Uterus (tissue), 4 donors: ENCODE measurements at places on chromosomes 1 and 21. TPM values are rescaled to one million over a fixed set of nuclear protein-coding genes. Genes with fewer than 3 reads are reported as not detected.

DNA sequence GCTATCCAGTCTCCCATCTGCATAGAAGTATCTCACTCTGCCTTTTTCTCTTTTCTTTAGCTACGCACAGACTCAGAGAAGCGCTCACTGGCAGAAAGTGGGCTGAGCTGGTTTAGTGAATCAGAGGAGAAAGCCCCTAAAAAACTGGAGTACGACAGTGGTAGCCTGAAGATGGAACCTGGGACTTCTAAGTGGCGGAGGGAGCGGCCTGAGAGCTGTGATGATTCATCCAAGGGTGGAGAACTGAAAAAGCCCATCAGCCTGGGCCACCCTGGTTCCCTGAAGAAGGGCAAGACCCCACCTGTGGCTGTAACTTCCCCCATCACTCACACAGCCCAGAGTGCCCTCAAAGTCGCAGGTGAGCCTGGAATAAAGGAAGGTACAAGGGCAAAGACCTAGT is 48.0 kb upstream of the IPO9 start:
- no peaks in the 10 kb centered on the region for H3K27me3 ChIP-seq
- no peak overlapping the region for H3K27ac ChIP-seq
- peaks cover 8% of the 10 kb centered on the region for H3K4me1 ChIP-seq
- H3K4me3 ChIP-seq: no peak overlapping the region
- DNase-seq: no peak

DNA sequence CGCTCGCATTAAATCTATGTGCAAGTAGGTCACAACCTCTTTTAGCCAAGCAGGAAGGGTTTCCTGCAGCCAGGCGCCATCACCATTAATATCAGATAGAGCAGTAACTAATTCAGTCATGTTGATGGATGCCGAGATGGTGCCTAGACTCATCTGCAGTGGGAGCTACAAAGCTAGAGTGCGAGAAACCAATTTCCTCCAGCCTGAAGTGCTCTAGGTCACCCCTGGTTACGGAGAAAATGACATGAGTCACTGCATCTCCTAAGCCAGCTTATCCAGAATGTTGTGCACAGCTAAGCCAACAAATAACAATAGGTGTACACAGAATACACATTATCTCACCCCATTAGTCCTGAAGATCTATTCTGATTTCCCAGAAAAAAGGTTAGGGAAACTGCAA is 36.0 kb downstream of the OVAAL start:
- no peaks in the 10 kb centered on the region for H3K4me1 ChIP-seq
- no peak overlapping the region for H3K27ac ChIP-seq
- H3K27me3 ChIP-seq: no peaks in the 10 kb centered on the region
- no peak for DNase-seq
- H3K4me3 ChIP-seq: no peak overlapping the region
- no peaks in the 10 kb centered on the region for H3K36me3 ChIP-seq

INKA2 gene
- total RNA-seq: 16.4 TPM

GRCh38 chr1:1309251-1310108 is 1.1 kb downstream of the PUSL1 start:
- no peaks in the 10 kb centered on the region for H3K27me3 ChIP-seq
- peak overlapping the region; percentile 66 for H3K4me3 ChIP-seq
- no peaks in the 10 kb centered on the region for H3K4me1 ChIP-seq
- DNase-seq: no peak
- H3K27ac ChIP-seq: peak overlapping the region; percentile 87

DNA sequence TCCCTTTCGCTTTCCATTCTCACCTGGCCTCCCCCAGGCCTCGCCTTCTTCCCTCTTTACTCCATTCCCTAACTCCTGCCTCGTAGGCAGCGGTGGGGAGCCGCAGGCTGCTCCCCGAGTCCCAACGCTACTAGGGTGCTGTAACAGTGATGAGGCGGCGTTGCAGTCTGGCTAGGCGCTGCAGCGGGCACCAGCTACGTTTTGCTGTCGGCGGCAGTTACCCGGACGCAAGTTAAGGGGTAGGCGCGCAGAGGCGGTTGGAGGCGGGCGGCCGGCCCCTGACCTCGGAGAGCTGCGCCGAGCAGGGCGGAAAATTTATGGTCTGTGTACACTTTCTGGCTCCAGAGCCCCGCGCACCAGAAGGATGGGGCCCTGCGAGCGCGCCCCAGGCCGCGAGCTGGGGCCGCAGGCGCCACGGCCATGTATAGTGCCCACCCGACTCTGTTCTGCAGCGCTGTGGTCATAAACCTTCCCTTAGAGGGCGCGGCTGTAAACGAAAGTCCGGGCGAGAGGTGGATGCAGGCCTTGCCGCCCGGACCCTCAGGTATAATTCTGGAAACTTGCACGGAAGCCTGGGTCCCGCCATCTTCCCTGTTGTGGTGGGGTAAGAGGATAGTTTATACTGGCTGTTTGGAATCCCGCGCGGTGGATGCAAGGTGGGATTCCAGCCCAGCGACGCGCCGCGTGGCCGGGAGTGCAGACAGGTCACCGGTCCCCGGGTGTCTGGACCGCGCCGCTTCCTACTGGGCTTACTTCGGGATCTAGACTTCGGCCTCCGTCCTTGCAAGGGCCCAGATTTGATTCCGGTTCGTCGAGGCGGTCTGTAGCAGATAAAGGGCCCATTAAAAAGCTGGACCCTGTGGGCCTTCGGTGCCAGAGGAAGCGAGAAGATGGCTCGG is 15.0 kb downstream of the HLX start:
- H3K27ac ChIP-seq: no peak overlapping the region
- H3K4me3 ChIP-seq: peak overlapping the region; percentile 16
- no peak for DNase-seq
- no peaks in the 10 kb centered on the region for H3K4me1 ChIP-seq

DNA sequence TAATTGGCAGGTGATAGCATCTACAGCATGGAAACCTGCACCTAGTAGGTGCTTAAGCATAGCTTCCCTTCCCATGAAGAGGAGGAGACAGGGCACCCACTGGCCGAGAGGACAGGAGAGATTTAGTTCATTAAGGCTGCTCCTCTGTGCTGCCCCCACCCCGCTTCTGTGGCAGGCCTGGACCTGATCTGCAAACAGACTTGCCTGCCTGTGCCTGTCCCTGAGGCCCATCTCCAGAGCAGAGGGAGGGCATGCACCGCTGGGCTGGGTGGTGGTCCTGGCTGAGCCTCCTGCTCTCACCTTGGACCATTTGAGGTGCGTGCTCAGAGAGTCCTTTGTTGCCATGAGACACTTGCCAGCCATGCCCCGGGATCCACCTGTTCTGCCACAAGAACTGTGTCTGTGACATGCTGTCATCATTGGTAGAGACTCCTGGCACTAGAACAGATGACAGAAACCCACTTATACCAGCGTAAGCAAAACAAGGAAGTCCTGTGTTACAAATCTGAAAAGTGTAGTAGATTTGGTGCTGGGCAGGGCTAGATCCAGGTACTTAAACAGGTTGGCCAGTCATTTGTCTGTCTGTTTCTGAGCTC is 55.6 kb downstream of the PTPRF start:
- no peaks in the 10 kb centered on the region for H3K27me3 ChIP-seq
- H3K27ac ChIP-seq: no peak overlapping the region
- H3K4me3 ChIP-seq: no peak overlapping the region

GRCh38 chr1:35470977-35471613 is 86.1 kb downstream of the KIAA0319L start:
- no peak overlapping the region for H3K4me3 ChIP-seq
- H3K4me1 ChIP-seq: no peaks in the 10 kb centered on the region
- no peak overlapping the region for H3K27ac ChIP-seq
- no peaks in the 10 kb centered on the region for H3K36me3 ChIP-seq
- no peak for DNase-seq

DNA sequence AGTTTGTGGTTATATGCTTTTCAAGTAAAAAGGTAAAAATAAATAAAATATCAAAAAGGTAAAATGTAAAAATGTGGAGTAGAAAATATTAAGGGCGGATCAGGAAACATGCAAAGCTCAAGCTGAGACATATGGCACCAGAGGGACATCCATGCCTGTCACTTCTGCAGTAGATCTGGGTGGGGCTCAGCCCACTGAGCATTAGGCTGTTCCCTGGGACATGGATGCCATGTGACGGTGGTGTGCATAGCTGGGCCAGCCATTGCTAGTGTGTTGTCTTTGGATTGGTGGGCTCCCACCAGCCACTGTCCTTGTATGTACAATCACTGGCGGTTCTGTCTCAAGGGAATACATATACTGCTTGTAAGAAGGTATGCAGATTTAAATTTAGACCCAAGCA is 3.0 kb downstream of the TTC13 start:
- no peak overlapping the region for H3K27ac ChIP-seq
- no peaks in the 10 kb centered on the region for H3K27me3 ChIP-seq

DNA sequence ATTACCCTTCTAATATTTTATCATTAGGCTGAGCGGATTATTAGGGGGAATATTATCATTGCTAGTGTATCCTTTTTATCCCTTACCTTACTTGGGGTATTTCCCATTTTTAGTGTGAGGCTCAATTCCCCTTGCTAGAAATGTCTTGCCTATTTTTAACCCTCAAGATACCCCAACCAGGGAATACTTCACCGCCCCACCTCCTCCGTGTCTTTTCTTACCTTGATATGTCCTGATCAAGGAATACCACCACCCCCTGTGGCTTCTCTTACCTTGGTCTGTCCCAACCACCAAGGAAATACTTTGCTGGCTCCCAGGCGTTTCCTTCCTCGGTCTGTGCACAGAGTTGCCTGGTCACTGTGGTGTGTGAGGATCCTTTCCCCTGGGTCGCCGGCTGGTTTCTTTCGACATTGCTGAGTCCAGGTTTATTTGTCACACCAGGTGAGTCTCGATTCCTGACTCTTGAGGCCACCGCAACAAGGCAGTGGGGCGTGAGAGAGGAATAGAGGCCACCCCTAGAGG is 57.8 kb downstream of the SERINC2 start:
- no peaks in the 10 kb centered on the region for H3K27me3 ChIP-seq
- H3K4me3 ChIP-seq: no peak overlapping the region
- no peak overlapping the region for H3K27ac ChIP-seq

GRCh38 chr1:214259353-214259977 is 21.5 kb upstream of the SMYD2 start:
- H3K27me3 ChIP-seq: peaks cover 6% of the 10 kb centered on the region
- H3K27ac ChIP-seq: no peak overlapping the region
- no peak overlapping the region for H3K4me3 ChIP-seq
- H3K36me3 ChIP-seq: no peaks in the 10 kb centered on the region
- DNase-seq: no peak

DNA sequence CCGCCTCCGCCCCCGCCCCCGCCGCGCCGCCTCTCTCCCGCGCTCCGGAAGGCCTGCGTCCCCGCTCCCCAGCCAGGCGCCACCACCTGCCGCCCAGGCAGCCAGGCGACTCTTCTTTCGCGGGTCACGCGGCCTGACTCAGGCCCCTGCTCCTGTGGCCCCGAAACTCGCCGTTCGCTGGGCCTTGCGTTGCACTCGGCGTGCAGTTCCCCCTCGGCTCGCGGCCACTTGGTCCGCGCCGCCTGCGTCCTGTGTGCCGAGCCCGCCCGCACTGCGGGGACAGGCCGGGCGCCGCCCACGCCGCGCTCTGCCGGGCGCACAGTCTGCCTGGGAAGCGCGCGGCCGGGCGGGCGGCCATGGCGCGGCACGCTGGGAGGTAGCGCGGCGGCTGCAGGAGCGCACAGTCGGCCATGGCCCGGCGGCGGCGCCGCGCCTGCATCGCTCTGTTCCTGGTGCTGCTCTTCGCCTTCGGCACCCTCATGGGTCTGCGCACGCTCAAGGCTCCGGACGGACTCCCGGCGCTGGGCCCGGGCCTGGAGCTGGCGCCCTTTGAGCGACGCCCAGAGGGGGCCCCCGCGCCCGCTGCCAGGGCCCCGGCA is at the start of gene MANEAL:
TSS of gene MANEAL (plus strand) at position 75 of the 599 bp plus-strand sequence. CDS start at position 411, 336 bp downstream.
- no peak for DNase-seq
- no peaks in the 10 kb centered on the region for H3K27me3 ChIP-seq
- no peak within 1 kb of the TSS for H3K27ac ChIP-seq
- no peaks in the 10 kb centered on the region for H3K4me1 ChIP-seq
- peak within 1 kb of the TSS; percentile 54 for H3K4me3 ChIP-seq
- H3K36me3 ChIP-seq: no peaks in the 10 kb centered on the region

DNA sequence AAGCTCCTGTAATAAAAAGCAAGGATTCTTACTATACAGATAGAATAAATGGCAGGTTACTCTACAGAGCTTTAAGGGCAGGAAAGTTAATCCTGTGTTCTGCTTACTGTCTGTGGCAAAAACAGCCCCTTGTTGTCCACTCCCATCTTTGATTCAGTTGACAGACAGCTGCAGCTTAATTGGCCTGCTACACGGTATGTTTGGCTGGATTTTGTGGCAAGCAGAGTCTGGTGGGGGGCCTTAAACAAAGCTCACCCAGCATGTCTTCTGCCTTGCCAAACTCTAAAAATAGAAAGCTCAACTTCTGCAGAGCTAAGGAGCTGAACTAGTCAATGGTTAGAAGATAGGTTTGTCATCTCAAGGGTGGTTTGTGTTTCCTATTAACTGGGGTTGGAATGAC is 407.2 kb downstream of the HLX start:
- H3K36me3 ChIP-seq: no peaks in the 10 kb centered on the region
- DNase-seq: no peak
- H3K27me3 ChIP-seq: no peaks in the 10 kb centered on the region
- no peak overlapping the region for H3K27ac ChIP-seq
- H3K4me3 ChIP-seq: no peak overlapping the region
- H3K4me1 ChIP-seq: no peaks in the 10 kb centered on the region

- no peak overlapping the region for H3K27ac ChIP-seq
- no peak for DNase-seq
- no peaks in the 10 kb centered on the region for H3K4me1 ChIP-seq
- H3K4me3 ChIP-seq: no peak overlapping the region
- H3K36me3 ChIP-seq: no peaks in the 10 kb centered on the region
- H3K27me3 ChIP-seq: no peaks in the 10 kb centered on the region
Measured at GRCh38 chr1:194013561-194013960, 827.1 kb upstream of the B3GALT2 start.

NES gene
- 49.6 TPM for total RNA-seq

DNA sequence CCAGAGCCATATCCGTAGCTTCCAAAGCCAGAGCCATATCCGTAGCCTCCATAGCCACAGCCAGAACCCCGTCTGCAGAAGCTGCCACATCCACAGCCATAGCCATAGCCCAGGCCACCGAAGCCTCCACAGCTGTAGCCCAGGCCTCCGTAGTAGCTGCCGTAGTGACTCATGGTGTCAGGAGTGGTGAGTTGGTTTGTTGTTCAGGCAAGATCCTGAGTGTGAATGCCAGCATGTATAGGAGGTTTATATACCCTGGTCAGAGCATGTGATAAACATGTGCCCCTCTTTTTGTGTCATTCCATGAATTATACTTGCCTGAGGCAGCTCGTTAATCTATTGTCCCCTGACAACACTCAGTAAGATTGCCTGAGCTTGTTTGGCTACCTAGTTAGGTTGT is at the start of gene KRTAP19-1:
TSS of gene KRTAP19-1 (minus strand) at position 223 of the 400 bp plus-strand sequence. CDS start at position 173, 50 bp downstream.
- no peaks in the 10 kb centered on the region for H3K27me3 ChIP-seq
- no peak for DNase-seq
- no peaks in the 10 kb centered on the region for H3K36me3 ChIP-seq
- H3K4me3 ChIP-seq: no peak within 1 kb of the TSS
- H3K27ac ChIP-seq: no peak within 1 kb of the TSS

GRCh38 chr1:157085421-157085820 is 14.2 kb downstream of the ETV3L start:
- H3K36me3 ChIP-seq: no peaks in the 10 kb centered on the region
- H3K27ac ChIP-seq: no peak overlapping the region
- H3K4me1 ChIP-seq: no peaks in the 10 kb centered on the region
- H3K4me3 ChIP-seq: no peak overlapping the region

GPR52 gene
- not detected for total RNA-seq
